ENCODE measurements at places on chromosomes 11 and 22. TPM values are rescaled to one million over a fixed set of nuclear protein-coding genes. Genes with fewer than 3 reads are reported as not detected.

GRCh38 chr11:3747704-3748103 lies 49.6 kb downstream of the NUP98 start:
- no peak for DNase-seq

DNA sequence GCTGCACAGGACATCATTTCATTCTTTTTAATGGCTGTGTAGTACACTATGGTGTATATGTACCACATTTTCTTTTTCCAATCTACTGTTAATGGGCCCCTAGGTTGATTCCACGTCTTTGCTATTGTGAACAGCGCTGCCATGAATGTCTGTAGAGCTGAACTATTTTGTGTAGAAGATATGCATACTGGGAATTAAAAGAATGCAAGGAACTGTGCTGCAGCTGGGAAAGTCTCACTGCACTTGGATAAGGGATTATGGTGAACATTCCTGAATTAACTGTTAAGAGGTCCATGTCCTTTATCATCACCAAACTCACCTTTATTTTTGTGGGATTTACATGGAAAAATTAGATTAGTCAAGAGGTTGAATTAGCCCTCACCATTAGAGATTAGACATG lies 224.7 kb downstream of the SNX19 start:
- no peak for DNase-seq

- DNase-seq = no peak
These were observed 1029.1 kb downstream of the BRD1 start for GRCh38 chr22:48798281-48799226.

DNA sequence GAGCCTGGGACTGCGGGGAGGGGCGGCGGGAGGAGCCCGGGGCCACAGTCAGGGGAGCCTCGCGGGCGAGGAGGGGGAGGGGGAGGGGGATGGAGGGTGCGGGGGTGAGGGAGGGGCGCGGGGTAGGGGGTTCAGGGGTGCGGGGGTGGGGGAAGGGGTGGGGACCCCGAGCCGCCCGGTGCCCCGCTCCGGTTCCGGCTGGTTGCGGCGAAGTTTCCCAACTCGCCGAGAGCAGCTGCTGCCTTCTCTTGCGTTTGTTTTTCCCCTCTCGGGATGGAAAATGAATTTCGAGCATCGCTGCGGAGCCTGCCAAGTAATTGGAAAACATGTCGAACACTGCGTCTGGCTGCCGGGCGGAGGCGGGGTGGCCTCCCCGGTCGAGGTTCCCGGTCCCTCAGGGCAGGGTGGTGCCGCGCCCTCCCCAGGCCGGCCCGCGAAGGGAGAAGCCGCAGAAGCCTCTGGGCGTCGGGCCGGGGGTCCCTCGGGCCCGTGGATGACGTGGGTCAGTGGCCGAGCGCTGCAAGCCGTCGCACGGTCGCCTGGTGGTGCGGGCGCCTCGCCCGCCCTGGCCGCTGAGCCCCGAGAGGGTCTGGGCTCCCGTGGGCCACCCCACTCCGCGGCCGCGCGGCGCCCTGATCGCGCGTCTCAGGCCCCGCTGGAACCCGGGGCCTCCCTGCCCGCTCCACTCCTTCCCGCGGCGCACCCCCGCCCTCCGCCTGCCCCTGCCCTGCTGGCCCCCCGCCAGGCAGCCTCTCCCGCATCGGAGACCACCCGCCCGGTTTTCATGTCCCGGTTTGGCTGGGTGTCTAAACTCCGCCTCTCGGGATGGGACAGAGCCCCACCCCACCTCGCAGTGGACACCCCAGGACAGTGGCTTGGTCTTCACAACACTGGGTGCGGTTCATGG lies 12.1 kb downstream of the SPATA19 start:
- DNase-seq = no peak

Gene MAPK12
- polyA plus RNA-seq = 19.0 TPM
